ENCODE measurements at places on chromosomes 13 and 19.

GRCh38 chr13:30125422-30126073 is 181.8 kb downstream of the KATNAL1 start:
- DNase-seq = peak; percentile 85

GRCh38 chr19:56637976-56638555 is 4.9 kb upstream of the SMIM17 start:
- peak; percentile 17 for DNase-seq

DNA sequence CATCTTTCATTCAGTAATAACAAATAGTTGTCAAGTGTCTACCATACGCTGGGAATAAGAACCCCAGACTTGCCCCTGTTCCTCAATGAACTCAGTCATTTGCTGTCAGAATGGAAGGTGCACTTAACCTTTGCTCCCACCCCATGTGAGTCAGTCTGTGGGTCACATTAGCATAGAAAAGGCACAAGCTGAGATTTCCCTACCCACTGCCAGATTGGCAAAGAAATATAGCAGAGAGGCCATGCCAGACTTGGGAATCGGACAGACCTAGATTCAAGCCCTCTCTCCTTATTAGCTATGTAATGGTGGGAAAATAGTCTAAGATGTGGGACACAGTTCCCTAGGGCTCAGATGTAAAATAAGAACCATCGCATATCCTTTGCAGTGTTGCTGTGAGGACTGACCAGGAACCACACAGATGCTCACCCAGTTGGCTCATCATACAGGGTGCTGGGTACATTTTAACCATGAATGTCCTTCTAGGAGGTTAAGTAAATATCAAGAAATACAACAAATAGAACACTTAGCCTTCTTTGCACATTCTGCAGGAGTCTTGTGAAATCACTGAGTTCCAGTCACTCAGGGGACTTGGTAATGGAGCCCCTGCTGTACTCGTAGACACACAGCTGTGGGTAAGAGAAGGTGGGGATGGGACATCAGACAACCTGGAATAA is 218.2 kb downstream of the FGF14 start:
- no peak for DNase-seq

GRCh38 chr13:33205804-33206221 is 79.7 kb downstream of the STARD13 start:
- no peak for DNase-seq

DNA sequence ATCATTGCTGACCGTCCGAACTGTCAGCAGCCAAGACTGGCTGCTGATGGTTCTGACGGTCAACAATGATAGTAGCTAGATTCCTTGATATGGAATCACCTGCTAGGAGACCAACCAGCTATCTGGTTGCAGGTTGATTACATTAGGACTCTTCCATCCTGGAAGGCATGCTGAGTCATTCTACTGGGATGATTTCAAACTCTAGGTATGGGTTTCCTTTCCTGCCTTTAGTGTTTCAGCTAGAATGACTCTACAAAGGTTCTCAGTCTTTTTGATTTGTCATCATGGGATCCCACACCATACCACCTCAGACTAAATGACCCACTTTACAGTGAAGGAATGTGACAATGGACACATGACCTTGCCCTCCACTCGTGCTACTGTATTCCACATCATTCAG is 138.1 kb upstream of the KL start:
- DNase-seq = no peak

DNA sequence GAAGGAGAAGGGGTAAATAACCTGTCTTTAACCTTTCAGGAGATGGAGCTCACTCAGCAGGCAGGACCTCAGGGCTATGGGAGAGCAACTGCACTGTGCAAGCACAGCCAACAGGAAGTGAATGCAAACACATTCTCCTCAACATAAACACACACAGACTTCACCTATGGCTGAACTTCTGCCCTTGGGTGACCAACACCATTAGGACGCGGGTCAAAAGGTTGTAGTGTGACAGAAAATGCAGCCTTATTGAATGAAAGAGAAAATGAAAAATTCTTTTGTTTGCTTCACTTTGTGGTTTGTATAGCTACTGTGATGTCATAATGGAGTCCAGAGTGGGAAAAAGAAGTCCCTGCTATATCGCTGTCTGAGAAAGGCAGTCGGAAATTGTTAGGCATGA is 323.0 kb downstream of the NDFIP2 start:
- no peak for DNase-seq

DNA sequence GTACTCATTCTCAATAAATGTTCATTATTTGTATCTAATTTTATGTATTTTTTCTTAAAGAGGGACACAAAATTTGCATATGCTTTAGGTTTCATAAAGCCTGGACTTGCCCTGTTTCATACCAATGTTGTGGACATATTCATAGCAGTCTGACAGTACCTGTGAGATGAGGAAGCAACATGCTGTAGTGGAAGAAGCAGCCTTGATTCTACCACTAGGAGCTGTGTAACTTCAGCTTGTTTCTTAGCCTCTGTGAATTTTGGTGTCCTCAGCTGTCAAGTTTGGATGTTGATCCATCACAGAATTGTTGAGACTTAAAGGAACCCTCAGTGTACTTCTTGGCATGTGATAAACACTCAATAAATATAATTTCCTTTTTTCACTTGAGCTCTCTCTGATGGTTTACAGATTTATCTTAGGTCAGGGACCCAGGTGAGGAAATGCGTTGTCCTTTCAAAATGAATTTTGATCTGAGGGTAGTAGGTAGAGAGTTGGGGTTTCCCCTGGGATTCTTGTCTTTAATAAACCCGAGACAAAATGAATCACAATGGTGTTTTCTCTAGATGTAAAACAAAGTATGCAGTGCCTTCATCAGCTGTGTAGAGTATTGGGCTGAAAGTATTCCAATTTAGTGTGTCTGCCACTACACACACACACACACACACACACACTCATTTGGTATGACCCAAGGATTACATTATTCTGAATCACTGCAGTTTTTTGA is 152.1 kb downstream of the KCNRG start:
- no peak for DNase-seq

DNA sequence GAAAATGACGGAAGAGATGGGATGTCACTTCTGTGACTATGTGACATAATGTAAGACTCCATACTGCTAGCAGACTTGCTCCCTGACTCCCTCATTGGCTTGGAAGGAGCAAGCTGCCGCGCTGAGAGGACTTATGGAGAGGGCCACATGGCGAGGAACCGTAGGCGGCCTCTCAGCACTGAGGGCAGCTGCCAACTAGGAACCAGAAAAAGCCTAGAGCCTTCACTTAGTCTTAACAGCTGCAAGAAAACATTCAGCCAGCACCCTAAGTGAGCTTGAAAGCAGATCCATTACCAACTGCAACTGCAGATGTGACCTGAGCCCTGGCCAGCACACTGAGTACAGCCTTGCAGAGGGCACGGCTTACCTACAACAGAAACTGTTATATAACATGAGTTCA is 33.9 kb downstream of the USP12 start:
- no peak for DNase-seq

GRCh38 chr19:661427-662196 is 1.4 kb downstream of the RNF126 start:
- no peak for DNase-seq

Data from GM04504 (cell line).